ENCODE measurements at places on chromosomes 2 and 18.

- no peak for DNase-seq
Measured at GRCh38 chr2:141392517-141393213, 738.2 kb downstream of the LRP1B start.

DNA sequence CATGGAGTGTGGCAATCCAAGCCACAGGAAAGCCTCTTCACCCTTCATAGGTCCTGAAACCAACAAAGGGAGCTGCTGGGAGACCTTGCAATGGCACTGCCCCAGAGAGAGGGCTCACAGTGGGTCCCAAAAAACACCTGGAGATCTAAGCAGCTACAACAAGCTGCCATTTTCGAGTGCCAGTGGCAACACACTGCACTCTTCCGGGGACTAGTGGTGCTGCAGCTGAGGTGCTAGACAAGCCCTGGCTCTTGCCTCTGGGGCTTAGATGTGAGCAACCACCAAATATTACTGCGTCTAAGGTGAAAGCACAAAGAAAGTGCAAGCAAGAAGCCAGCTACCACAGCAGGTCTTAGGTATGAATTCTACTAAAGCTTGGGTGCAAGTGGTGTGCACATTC, 192.9 kb downstream of the NOL4 start:
- DNase-seq, result no peak

DNA sequence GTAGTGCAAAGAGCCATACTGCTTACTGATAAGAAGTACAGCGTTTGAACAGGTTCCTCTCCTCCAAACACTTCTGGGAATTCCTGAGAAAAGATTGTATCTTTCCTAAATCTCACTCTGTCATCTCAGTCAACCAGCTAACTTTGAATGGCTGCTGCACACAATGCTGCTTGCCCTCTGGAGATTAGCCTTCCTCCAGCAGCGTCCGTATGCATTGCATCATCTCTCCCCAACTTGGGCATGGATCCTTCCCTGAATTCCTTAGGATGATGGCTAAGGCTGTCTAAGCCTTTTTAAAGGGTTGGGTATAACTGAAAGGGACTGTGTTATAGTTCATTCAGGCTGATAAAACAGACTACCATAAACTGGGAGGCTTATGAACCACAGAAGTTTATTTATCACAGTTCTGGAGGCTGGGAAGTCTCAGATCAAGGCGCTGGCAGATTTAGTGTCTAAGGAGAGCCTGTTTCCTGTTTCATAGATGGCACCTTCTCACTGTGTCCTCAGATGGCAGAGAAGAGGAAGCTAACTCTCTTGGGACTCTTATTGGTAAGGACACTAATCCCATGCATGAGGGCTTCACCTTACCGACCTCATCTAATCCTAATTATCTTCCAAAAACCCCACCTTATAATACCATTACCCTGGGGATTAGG, 105.3 kb downstream of the PAX3 start:
- no peak for DNase-seq

DNA sequence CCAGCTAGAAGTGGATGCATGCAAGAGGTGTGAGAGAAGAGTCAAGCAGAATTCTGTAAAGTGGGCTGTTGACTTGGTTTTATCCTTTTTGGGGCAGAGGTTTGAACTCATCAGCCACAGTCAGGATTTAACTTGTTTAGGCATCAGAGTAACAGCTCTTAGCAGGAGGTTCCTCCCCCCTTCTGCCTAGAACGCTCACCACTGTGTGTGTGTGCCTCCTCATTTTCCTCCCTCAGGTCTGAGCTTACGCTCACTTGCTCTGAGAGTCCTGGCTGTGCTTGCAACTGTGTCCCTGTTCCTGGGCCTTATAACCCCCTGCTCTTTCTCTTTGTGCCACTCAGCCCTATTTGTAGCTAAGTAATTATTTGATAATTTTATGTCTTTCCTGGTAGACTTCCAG, 167.9 kb downstream of the TMEM182 start:
- no peak for DNase-seq

DNA sequence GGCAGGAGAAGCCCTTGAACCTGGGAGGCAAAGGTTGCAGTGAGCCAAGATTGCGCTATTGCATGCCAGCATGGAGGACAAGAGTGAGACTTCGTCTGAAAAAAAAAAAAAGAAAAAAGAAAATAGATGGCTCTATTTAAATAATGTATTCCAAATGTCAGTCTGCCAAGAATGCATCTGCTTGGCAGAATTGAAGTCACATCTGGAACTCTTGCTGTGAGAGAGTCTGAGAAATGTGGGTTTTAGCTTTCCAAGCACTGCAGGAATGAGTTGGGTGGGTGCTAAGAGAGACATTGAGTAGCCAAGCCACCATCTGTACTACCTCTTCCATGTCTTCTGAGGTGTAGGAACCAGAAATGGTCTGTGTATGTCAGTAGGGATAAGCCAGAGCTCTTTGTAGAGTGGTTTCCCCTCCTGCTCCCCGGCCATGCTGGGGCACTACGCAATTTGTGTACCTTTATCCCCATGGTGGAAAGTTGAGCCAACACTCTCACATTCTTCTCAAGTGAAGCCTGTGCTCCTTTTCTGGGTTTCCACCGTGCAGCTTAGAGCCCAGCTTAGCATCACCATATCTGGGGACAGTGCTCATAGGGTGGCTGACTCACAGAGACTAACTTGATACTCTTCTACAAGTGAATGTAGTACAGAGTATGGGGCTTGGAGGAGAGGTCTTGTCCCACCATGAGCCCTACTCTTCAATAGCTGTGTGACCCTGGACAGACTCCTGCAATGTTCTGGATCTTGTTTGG, 25.3 kb downstream of the IL1F10 start:
- no peak for DNase-seq

- DNase-seq, result no peak
Measured at GRCh38 chr18:58756596-58757240, 85.5 kb downstream of the MALT1 start.

DNA sequence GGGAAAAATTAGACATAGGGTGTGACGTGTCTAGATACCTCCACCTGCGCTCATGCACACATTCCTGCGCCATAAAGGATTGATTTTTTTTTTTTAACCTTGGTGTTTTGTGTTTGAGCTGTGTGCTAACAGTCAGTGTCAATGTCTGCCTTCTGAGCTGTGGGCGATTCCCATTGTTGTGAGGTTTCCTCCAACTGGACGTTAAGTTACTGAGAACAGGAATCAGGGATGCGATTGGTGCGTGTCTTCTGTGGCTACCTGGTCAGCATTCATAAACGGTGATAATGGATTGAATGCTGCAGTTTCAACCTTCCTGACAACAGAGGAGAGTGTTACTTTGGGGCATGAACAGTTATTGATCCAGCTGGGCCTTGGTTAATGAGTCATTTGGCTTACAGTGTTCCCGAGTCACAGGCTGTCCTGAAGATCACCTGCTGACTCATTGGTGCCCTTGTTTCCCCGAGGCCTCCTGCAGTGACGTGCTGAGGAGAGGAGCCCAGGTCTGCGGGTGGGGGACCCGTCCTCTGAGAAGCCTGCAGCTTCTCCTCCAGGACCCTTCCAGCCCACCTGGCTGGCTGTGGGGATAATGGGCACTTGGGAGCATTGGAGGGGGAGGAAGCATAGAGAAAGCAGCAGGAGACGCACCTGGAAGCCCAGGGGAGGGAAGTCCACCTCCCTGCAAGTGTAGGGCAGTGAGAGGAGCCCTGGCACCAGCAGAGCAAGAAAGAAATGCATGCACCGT, 25.8 kb upstream of the CABYR start:
- DNase-seq, result no peak

DNA sequence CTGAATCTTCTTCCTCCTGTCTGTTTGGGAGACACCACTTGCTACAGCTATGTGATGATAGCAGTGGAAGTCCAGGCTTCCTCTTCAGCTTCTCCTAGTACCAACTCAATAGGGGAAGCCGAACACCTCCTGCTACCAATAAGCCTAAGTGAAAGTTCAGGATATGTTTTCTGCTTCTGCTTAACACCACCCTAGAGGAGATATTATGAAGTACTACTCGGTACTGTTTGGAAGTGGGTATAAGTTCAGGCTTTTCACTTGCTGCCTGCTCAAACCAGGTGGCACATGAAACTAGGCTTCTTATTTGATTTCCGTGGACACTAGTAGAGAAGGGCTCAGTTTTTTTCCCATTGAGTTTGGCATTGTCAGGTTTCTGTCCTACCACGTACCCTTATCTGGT, 99.8 kb downstream of the PTPN4 start:
- DNase-seq, result no peak

GRCh38 chr2:39902103-39902502, 123.0 kb upstream of the THUMPD2 start:
- DNase-seq, result no peak

DNA sequence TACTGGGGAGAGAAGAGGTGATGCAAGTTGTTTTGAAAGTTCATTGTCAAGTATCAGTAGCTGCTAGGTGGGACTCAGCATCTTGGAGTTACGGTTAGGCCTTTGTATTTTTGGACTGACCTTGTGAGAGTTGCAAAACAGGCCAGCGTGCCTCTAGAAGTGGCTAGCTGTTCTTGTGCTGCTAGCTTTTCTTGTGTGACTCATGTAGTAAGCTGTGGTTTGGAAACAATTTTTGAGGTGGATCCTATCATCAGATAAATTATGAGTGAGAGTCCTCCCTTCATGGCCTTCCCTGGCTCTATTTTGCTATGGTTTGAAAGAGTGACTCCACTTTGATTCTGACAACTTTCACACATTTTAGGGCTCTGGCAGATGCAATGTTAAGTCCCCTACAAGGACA, 409.2 kb upstream of the HS6ST1 start:
- no peak for DNase-seq

DNA sequence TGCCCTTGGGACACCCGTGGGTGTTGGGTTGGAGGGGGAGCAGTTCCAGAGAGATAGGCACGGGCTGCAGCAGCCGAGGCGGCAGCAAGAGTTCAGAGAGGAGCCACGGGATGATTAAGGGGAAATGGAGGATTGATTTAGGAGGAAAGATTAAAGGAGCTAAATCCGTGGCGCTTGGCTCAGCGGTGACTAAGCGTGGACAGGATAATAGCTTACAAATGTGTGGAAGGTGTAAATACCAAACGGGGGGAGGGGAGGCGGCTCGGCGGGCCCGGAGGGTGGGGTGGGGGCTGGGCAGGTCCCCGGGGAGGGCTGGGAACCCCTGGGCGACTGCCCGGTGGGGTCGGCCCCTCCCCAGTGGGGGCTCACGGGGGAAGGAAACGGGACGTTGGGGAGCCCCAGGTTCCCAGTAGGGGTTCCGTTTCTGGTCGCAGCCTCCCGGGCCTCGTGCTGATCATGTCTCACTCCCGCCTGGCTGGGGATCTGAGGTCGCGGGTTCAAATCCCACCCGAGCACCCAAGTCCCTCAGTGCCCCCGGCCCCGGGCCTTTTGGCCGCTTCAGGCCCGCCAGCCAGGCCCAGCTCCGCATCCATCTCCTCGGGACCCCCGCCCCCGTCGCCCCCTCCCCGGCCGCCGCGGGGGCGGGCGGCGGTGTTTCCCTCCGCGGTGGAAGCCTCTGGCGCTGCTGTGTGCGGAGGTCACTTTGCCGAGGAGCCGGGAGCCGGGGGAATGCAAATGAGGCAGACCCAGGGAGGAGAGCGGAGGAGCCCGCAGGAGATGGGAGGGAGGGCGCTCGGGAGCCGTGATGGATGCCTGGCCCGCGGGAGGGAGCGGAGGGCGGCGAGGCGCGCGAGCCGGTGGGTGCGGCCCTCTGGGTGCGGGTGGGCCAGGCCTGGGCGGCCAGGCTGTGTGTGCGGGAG, 8.1 kb downstream of the ASIC4 start:
- no peak for DNase-seq

DNA sequence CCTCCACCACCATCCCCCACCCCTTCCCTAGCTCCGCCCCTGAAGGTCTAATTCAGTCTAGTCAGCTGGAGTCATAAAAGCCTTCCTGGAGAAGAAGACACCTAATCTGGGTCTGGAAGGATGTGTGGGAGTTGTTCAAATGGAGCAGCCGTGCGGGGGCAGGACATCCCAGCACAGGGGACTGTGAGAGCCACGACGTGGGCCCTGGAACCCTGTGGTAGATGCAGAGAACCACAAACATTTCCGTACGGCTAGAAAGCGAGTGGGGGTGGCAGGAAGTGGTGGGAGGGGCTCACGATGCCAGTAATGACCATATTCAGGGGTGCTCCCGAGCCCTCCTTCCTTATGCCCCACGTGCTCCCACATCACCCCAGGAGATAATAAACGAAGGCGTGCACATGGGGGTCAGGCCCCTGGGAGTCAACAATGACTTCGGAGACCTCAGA, 20.9 kb upstream of the COL6A3 start:
- peak; percentile 53 for DNase-seq
